ENCODE measurements at places on chromosomes 16 and 17. TPM values are rescaled to one million over a fixed set of nuclear protein-coding genes. Genes with fewer than 3 reads are reported as not detected.

DNA sequence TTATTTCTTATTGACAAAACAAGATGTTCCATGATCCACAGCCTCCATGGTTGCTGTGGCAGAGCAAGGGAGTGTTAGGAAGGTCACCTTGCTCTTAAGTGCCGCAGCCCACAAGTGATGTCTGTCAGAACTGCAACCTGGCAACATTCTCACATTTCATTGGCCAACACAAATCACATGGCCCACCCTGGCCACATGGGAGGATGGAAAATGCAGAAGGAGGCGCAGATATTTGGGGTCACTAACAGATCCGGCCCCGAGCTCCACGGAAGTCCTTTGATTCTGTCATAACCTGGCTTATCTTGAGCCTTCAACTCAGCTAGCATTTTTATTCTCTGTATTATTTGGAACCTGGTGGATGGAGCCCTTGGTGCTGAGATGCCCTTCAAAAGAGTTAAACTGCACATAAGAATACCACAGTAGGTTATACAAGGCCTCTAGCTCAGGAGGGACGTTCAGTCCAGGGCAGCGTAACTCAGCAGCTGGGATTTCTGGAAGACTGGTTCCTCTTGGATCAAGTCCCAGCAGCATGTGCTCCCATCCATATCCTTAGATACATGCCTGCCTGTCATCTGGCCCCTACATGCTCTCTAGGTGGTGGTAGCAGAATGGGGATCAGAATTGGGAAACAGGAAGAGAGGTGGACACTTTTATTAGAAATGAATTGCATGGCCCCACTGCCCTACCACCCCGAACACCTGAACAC, 508.1 kb downstream of the HAPSTR1 start:
- H3K27ac ChIP-seq: no peak overlapping the region
- no peak for DNase-seq
- H3K27me3 ChIP-seq: no peaks in the 10 kb centered on the region
- H3K36me3 ChIP-seq: no peaks in the 10 kb centered on the region
- no peak overlapping the region for H3K4me3 ChIP-seq
- H3K4me1 ChIP-seq: no peaks in the 10 kb centered on the region

GRCh38 chr16:46914556-46915201, 30.5 kb downstream of the GPT2 start:
- H3K4me3 ChIP-seq: no peak overlapping the region
- H3K27me3 ChIP-seq: no peaks in the 10 kb centered on the region
- no peak for DNase-seq
- H3K27ac ChIP-seq: no peak overlapping the region
- H3K36me3 ChIP-seq: peaks cover 3% of the 10 kb centered on the region
- peaks cover 13% of the 10 kb centered on the region for H3K4me1 ChIP-seq

DNA sequence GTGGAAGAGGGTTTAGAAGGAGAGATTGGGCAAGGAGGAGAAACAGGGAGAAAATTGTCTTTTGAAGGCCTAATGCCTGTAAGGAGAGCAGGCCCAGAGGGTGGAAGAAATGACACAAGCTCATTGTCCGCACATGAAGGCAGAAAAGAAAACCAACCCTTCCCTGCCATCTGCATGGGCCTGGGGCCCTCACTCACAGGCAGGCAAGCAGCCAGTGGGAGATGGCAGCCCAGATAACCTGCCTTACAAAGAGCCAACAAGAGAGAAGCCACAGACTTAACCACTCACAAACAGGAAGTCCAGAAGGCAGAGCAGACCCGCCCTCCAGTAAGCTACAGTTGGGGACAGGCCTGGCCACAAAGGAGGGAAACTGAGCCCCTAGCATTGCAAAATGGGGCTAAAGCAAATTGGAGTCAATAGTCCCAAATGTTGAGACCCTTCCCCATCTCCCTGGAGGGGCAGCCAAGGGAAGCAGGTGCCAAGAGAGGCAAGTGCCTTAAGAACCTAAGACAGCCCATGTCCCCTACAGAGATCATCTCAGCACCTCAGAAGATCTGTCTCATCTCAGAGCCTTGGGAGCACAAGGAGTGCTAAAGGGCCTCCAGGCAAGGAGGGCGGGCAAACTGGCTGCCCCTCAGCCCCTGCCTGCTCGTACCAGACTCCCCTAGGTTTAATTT, 7.3 kb upstream of the TSPOAP1 start:
- peak overlapping the region; percentile 100 for H3K4me3 ChIP-seq
- no peaks in the 10 kb centered on the region for H3K27me3 ChIP-seq

SYT17 gene
- total RNA-seq: 0.97 TPM

RAD51C gene
- 16.0 TPM for total RNA-seq
